ENCODE measurements at places on chromosomes 12 and 14.

- DNase-seq: no peak
Measured at GRCh38 chr12:18135509-18135908, 45.5 kb upstream of the RERGL start.

- no peak for DNase-seq
Measured at GRCh38 chr12:64780531-64781279, 21.5 kb upstream of the GNS start.

GRCh38 chr14:34749408-34749807 is 35.0 kb upstream of the CFL2 start:
- no peak for DNase-seq

- DNase-seq: no peak
Measured at GRCh38 chr12:7984900-7985299, 47.6 kb upstream of the FOXJ2 start.

DNA sequence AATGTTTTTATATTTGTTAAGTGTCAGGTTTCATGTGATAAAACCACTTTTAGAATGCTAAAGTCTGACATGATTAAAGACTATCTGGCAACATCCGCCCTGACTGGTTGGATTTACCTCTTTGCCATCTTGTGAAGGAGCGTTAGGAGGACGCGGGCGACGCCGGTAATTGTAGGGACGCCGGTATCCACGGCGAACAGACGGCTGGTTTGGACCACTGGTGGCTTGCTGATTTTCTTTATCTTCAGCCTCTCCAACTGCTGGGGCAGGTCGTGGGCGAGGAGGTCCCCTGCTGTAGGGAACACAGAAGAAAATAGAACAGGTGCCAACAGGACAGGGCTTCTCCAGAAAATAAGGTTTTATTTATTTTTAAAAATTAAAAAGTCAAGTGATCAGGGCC is 21.3 kb downstream of the YBX3 start:
- DNase-seq: no peak

DNA sequence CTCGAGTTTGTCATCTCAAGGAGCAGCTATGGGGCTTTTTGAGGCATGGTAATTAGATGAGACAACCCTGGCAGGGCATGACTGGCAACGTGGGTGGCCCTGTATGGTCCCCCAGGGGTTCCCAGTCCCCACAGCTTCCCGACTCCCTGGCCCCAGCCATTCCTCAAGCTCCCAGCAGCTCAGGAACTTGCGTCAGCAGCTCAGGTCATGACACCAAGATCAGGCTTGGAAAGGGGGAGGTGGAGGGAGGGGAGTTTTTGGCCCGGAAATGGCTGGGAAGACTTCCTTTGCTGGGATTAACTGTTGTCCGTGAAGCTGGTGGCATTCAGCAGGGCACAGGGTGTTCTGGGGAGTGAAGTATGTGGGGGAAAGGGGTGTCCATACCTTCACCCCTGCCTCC is 10.4 kb upstream of the NRIP2 start:
- no peak for DNase-seq

GRCh38 chr14:27012641-27013040 is 414.8 kb upstream of the NOVA1 start:
- no peak for DNase-seq

DNA sequence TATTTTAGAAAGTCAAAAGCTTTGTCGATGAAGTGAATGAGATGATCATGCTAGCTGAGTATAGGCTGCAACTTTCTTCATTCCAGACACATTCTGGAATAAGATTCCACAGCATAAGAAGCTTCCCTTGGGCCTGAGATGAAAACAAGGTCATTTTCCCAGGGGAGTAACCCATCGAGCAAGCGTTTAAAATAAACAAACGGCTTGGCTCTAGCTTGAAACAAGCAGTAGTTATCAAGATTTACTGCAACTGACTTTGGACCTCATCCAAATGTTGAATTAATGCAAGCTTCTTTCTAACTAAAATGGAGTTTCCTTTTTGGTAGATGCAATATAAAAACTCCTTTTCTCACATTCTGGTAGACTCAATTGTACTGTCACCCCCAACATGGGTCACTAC is 23.0 kb downstream of the KCNJ8 start:
- no peak for DNase-seq
